NCI-H1417 (cell line): ENCODE measurements at places on chromosomes 1 and 21.

- no peak for DNase-seq
Measured at GRCh38 chr1:234295068-234295467, 78.2 kb upstream of the COA6 start.

DNA sequence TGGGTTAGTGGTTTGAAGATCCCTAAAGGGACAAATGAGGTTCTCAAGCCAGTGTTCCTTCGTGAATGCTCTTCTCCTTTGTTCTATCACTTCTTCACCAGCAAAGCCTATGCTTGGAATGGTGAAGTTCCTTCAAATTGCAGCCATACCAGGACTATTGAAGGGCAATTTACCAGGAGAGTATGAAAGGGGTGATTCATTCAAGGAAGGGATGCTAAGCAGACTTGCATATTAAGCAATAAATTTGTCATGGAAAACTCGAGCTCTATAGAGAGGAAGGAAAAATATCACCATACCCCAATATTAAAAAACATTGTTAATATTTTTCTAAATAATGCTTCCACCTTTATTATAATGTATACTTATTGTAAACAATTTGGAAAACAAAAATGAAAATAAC is 9.3 kb upstream of the TSNAX start:
- DNase-seq: no peak

DNA sequence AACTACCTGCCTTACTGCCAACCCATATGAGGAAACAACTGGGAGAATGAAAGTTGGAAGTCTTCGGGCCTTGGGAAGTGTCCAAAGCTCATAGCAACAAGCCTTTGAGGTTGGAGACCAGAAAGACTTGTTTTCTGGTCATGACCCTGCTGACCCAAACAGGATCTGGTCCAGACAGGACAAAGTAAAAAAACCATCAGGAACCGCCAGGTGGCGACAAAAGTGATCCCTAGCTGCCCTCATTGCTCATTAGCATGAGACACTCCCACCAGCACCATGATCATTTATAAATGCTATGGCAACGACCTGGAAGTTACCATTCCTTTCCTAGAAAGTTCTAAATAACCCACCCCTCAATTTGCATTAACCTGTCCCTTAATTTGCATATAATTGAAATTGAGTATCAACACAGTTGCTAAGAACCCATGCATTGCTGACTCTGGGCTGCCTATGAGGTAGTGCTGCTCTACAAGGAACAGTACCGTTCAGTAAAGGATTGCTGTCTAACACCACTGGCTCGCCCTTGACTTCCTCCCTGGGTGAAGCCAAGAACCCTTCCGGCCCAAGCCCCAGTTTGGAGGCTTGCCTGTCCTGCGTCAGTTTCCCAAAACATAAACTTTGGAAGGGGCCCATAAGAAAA is 89.0 kb downstream of the URB2 start:
- no peak for DNase-seq

- DNase-seq: no peak
Measured at GRCh38 chr1:2826736-2827292, 25.3 kb upstream of the TTC34 start.

DNA sequence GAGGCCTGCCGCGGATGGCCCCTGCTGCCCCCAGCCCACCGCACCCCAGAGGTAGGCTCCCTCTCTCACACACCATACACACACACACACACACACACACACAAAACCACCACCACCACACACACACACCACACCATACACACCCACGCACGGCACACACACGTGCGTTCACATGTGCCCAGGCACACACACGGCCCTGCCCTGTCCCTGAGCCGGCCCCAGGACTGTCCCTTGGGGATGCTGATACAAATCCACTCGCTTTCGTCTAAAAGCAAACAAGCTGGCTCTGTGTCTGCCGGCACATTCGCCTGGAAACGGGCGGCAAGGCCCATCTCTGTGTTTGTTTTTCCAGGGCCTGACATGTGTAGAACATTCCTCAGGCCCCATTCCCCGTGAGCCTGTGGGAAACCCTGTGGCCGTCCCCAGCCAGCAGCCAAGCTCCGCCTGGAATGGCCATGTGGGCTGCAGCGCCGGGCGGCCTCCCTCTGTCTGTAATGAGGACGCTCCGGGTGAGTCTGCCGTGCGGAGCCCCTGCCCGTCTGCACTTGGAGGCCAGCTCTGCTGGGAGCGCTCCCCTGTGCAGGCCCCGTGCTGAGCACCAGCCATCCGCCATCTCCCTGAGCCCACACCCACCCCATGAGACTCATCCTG is 67.4 kb downstream of the DMRTB1 start:
- DNase-seq: no peak
